Uterus (tissue), 4 donors: ENCODE measurements at places on chromosomes 7 and 10. TPM values are rescaled to one million over a fixed set of nuclear protein-coding genes. Genes with fewer than 3 reads are reported as not detected.

VAX1 gene
- total RNA-seq, result not detected

NPSR1 gene
- not detected for total RNA-seq

EIF3B gene
- total RNA-seq, result 121 TPM

STEAP4 gene
- total RNA-seq, result 21.2 TPM

KCND2 gene
- 4.4 TPM for total RNA-seq

IKZF1 gene
- total RNA-seq, result 828 TPM

ELAPOR2 gene
- 6.7 TPM for total RNA-seq

UPK3B gene
- not detected for total RNA-seq

MASTL gene
- 17.9 TPM for total RNA-seq

GPR141 gene
- total RNA-seq, result not detected

HABP2 gene
- total RNA-seq, result 0.41 TPM

ATP6V0A4 gene
- total RNA-seq, result not detected

CDC14C gene
- not detected for total RNA-seq

TFR2 gene
- total RNA-seq, result not detected

GPR26 gene
- total RNA-seq, result not detected

BTBD16 gene
- 0.14 TPM for total RNA-seq

FRMD4A gene
- 34.1 TPM for total RNA-seq

AQP1 gene
- total RNA-seq, result 429 TPM

ATRNL1 gene
- 431 TPM for total RNA-seq

MALRD1 gene
- 6.2 TPM for total RNA-seq

TDRD1 gene
- 1.5 TPM for total RNA-seq

SFR1 gene
- 4.1 TPM for total RNA-seq

SPDYE16 gene
- total RNA-seq, result not detected

LRIT1 gene
- total RNA-seq, result not detected

IRF5 gene
- 5.6 TPM for total RNA-seq

SFRP5 gene
- total RNA-seq, result not detected

EPHB6 gene
- total RNA-seq, result 21.2 TPM
